Foreskin melanocyte (primary cell): ENCODE measurements at places on chromosomes 16 and 17.

GRCh38 chr16:3589441-3589921 lies 12.3 kb upstream of the NLRC3 start:
- no peak for DNase-seq

DNA sequence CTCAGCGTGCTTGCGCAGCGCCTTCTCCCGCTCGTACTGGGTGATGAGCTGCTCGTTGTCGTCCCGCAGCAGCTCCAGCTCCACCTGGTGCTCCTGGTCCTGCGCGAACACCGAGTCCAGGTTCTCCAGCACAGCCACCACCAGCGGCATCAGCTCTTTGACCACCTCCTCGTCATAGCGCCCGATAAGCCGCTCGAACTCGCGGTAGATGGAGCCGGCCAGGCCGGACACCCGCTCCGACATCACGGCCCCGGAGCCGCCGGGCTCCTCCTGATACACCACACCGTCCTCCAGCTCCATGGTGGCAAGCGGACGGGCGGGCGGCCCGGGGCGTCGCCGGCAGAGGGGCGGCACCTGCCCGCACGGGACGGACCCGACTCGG lies 320 bp downstream of the SPAG9 start:
- DNase-seq = no peak

GRCh38 chr16:11112723-11113348 lies 143.2 kb downstream of the SOCS1 start:
- no peak for DNase-seq

GRCh38 chr17:34598161-34598776 lies 18.9 kb downstream of the TMEM132E start:
- peak; percentile 9 for DNase-seq

DNA sequence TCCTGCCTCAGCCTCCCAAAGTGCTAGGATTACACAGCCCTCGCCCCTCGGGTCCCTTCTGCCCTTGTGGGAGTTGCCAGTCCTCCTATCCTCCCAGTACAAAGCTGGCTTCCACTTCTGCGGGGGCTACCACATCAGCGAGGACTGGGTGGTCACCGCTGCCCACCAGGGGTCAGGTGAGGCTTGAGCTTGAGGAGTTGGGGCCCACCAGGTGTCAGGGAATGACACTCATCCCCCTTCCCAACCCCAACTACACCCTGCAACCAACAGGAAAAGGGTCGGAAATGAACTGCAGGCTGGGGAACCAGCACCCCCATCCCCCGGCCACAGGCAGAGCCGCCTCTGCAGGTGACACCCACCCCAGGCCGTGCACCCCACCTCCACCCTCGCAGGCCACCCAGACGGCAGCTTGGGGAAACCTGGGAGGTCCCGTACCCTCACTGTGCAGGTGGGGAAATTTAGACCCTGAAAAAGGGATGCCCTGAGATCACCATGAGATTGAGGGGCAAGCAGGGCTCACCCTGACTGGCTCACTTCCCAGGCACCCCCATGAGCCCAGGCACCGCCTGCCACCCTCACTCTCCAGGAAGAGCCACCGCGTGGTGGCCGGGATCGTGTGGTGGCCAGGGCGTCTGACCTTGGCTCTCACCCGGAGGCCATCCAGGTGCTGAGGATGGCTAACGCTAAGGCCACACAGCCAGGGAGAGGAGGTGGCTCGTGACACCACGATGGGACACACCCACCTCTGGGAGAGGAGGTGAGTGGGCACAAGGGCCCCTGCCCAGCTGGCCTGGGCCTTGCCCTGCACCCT lies 8.0 kb downstream of the CTRB1 start:
- no peak for DNase-seq

DNA sequence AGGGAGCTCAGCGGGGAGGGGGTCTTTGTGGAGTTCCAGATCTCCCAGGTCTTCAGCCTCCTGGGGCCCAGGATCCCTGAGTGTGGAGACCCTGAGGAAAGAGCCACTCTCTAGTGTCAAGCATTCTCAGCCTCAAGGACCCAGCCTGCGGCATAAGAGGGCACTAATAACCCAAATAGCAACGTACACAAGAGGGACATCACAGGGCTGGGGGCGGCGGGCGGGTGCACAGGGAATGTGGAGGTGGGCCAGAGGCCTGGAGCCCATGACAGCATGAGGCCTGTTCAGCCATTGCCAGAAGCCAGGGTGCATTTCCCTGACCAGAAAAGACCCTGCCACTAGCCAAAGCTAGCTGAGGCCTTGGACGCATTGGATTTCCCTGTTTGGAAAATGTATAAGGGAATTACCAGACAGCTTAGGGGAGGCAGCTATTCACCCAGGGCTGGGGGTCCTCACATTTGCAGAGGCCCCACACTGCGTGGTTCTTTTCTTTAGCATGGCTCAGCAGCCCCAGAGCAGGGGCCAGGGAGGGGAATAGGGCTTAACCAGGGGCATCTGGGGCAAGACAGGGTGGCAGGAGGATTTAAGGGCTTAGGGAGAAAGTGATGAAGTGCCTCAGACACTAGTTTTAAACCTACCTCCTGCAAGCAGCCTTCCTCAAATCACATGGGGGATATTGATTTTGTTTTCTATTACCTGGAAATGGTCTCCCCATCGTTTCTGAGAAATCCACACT lies 13.5 kb upstream of the ALOX15B start:
- no peak for DNase-seq

GRCh38 chr17:55005520-55005919 lies 37.0 kb downstream of the STXBP4 start:
- DNase-seq = no peak

DNA sequence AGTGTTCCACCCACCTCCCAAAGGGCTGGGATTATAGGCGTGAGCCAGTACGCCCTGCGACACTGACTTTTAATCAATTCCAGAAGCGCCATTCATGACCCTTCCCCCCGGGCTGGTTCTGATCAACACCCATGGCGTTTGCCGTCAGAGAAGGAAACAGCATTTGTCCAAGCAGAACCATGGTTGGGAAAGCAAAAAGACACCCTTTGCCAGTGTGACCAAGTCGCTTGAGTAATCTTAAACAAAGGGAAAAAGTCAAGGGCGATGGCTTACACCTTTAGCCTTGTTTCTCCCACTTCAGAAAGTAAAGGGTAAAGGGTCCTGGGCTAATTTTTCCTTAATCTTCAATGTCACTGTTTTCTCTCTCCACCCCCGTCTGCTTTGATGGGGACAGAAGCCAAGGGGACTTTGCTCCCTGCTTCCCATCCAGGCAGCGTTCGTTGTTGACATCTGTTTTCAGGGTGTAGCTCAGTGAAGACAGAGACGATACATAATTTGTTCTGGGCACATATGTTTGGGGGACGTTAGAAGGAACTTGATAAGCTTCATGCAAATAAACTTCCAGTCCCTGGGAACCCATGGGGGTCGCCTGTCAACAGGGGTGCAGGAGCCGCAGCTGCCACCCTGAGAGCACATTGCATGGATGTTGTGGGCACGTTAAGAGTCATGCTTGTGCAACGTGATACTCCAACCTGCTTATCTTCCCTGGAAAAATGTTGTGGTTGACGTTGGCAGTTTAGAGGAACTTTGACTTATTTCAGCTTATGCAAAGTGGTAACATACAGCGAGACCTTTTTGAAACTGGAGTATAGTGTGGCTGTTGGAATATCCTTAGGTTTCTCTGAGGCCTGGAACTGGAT lies 50.6 kb upstream of the TANGO6 start:
- no peak for DNase-seq

GRCh38 chr16:65069766-65070165 lies 52.1 kb downstream of the CDH11 start:
- DNase-seq = no peak

DNA sequence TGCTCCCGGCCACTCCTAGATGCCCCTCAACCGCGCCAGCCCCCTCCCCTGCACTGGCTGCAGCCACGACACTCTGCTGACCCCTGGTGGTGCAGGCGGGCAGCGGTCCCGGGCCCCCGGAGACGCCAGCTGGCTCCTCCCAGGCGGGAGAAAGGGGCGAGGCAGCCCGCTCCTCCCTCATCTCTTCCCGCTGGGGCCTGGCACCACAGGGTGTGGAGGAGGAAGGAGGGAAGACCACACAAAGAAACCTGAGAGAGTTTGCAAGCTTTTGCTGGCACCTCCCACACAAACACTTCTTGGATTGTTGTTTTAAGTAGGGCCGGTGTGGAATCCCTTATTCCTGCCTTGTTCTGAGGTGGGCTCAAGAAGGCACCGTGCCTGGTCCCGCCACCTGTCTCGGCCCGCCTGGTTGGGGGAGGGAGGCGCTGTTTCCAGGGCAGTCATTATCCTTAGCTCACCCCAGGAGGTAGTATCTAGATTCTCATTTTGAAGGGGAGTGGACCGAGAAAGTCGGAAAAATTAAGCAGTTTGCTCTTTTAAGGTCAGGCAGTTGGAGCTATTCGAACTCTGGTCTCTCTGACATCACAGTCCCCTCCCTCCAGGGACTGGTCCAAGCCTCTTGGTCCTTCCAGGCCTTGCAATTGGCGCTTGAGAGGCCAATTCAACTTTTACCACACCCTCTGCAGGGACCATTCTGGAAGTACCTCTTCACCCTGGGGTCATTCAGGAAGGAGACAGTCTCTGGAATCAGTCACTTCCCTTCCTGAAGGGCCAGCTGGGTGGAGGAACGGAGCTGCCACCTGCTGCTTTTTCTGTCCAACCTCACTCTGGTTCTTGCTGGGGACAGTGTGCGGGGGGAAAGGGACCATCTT lies 959 bp upstream of the ANKRD13B start:
- DNase-seq = no peak

- DNase-seq = no peak
Measured at GRCh38 chr17:19752216-19753050, 4.3 kb upstream of the ALDH3A1 start.

GRCh38 chr16:31874366-31875111 lies 932 bp downstream of the ZNF267 start:
- DNase-seq = peak; percentile 38

DNA sequence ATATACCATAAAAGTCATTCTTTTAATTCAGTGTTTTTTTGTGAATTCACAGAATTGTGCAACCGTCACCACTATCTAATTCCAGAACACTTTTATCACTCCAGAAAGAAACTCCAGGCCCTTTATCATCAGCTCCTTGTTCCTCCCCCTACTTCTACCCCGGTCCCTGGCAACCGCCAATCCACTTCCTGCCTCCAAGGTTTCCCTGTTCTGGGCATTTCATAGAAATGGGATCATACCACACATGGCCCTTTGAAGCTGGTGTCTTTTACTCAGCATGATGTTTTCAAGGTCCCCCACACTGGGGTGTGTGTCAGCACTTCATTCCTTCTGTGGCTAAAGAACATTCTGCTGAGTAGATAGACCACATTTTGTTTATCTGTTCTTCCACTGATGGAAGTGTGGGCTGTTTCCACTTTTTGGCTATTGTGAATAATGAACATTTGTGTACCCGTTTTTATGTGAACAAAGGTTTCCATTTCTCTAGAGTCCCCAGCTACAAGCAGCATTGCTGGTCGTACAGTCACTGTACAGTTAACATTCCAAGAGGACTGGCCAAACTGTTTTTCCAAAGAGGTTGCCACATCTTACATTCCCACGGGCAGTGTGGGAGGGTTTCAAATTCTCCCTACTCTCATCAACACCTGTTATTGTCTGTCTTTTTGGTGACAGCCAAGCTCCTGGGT lies 75.8 kb upstream of the ZNF469 start:
- DNase-seq = peak; percentile 52

DNA sequence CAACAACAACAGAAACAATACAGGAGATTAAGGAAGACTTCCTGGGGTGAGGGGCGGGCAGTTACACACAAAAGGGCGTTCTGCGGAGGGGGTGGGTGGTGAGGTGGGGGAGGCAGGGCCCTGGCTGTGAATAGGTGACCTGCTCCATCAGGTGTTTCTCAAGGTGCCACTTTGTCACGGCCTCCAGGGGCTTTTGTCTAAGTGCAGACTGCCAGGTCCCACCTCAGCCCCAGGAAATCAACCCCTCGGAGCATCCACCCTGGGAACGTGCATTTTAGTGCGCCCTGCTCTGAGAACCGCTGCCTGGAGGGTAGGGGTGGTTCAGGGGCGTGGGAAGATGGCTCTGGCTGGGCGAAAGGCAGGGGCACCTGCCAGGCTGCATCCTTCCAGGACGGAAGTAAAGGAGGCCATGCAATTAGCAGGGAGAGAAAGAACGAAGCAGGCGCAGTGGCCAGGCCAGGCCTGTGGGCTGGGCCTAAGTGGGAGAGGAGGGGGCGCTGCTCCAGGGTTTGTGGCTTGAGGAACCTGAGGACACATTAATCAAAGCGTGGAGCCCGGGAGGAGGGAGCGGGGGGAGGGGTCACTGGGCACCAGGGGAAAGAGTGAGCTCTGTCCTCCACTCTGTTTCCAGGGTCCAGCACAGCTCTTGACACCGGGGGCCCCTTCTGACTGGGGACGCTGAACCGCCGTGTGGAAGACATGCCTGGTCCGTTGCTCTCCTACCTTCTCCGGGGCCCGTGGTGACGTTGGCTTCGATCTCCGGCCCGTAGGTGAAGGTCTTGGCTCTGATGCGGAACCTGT lies 49.4 kb upstream of the CDC42EP4 start:
- DNase-seq = no peak

DNA sequence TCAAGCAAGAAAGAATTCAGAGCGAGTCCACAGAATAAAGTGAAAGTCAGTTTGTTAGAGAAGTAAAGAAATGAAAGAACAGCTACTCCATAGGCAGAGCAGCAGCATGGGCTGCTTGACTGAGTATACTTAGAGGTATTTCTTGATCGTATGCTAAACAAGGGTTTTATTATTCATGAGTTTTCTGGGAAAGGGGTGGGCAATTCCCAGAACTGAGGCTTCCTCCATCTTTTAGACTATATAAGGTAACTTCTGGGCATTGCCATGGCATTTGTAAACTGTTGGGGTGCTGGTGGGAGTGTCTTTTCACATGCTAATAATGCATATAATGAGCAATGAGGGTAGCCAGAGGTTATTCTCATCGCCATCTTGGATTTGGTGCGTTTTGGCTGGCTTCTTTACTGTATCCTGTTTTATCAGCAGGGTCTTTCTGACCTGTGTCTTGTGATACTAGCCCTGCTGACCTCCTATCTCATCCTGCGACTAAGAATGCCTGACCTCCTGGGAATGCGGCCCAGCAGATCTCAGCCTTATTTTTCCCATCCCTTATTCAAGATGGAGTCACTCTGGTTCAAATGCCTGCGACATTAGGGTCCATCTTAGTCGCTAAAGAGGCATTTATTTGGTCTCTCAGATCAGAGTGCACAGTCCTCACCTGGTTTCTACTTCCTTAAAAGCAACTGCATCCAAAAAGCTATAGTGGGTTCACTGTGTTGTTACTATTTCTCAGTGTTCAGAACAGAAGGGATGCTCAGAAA lies 100.6 kb upstream of the CACNG5 start:
- no peak for DNase-seq

GRCh38 chr17:80428796-80429195 lies 13.8 kb downstream of the ENDOV start:
- DNase-seq = no peak

GRCh38 chr16:89087922-89088497 lies 5.6 kb upstream of the ACSF3 start:
- no peak for DNase-seq

- peak; percentile 55 for DNase-seq
Measured at GRCh38 chr16:641326-642188, at the start of gene MCRIP2. Gene MCRIP2 (plus strand): TSS chr16:641828. CDS start chr16:641992, 164 bp downstream.
